ENCODE measurements at places on chromosomes 16 and 17. TPM values are rescaled to one million over a fixed set of nuclear protein-coding genes. Genes with fewer than 3 reads are reported as not detected.

GRCh38 chr17:72145962-72146361, 25.1 kb downstream of the SOX9 start:
- no peak for DNase-seq

GRCh38 chr16:407253-407652, 5.6 kb downstream of the DECR2 start:
- no peak for DNase-seq

The OR3A2 gene
- total RNA-seq = not detected

DNA sequence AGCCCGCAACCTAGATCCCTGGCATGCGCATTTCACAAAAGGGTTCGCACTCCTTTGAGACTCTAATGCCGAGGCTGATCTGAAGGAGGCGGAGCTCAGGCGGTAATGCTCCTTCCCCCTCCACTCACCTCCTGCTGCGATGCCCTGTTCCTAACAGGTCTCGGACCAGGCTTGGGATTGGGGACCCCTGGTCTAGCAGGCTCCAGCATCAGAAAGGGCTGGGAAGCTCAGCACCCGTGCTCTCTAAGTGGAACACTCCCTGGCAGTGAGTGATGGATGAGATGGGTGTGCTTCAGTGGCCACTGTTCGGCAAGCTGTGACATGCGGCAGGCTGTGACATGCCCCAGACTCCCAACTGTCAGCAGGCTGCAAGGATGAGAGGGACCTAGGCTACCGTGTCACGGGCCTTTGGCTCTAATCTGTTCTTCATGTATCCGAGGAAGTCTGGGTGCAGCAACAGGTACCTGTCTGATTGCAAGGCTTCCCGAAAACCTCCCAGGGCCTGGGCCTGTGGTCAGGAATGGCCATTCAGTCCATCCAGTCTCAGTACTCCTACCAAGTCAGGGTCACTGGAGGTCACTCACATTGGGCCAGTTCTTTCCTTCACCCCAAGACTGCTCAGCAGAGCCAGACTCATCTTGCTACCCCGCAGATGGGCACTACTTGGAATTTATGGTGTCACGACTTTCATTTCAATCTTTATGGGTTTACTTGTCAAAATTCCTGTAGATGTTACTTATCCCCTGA, 1.3 kb upstream of the ST6GALNAC2 start:
- no peak for DNase-seq

GRCh38 chr17:62876063-62876462, 67.9 kb upstream of the MARCHF10 start:
- no peak for DNase-seq

The KRTAP4-6 gene
- not detected for total RNA-seq

The FNDC8 gene
- total RNA-seq = not detected

- peak; percentile 94 for DNase-seq
Measured at GRCh38 chr17:44968225-44969143, at the start of gene C1QL1. Gene C1QL1 (minus strand): TSS chr17:44968303. CDS start chr17:44968048, 255 bp downstream.

DNA sequence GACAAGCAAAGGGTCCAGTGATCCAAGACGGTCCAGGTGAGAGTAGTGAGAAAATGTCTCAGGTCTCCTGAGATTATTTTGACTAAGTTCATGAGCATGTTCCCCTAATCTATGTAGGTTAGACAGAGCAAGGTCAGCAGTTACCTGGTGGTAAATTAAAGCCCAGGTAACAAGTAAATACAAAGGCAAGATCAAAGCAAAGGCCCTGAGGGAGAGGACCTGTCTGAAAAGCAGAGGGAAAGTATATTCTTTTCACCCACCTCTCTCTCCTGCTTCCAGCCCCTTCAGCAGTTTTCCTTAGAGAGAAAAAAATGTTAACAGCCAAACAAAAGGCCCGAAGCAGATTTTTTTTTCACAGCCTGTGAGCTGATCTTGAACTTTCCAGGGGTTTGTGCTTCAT, 302.7 kb downstream of the MAP2K6 start:
- DNase-seq = no peak

- DNase-seq = no peak
Measured at GRCh38 chr17:16909472-16910246, 62.3 kb downstream of the TNFRSF13B start.

DNA sequence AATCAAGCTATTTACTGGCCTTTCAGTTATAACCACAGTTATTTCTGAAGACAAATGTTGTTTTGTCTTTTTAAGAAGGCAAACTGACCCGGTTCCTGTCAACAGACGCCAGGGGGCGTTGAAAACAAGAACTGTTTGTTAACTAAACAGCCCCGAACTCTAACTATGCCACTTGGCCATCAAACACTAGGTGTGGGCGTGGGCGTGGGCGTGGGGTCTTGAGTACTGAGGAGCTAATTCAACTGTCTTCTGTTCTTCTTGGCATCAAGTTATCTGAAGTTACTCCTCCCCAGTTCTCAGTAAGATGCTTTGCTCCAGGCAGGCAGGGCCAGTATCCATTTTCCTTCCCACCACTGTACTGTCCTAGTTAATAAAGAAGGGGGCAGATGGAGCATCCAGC, 63.3 kb upstream of the MTMR4 start:
- no peak for DNase-seq

DNA sequence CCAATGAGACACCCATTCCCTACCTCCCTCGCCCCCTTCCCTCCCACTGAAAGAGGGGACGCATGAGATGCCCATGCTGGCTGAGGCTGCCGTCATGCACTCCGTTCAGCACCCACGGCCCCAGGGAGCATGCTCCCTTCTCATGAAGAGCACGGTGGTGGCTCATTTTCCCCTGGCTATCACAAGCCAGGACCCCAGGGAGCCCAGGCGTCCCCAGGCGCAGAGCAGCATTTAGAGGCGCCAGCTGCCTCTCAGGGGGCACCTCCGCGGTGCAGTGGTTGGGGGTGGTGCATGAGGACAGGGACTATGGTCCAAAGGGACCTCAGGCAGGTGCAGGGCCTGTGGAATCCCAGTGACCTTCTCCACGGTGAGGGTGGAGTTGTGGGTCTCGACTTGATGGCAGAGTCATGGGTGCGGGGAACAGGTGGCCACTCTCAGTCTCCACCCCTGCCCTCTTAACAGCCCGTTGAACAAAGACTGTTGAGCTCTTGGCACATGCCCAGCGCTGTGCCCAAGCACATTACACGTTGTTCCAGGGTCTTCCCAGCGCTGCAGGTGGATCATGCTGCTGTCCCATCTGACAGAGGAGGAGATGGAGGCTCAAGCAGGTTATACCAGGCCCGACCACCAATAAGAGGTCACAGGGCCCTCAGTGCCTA, 13.6 kb downstream of the KIF19 start:
- no peak for DNase-seq

DNA sequence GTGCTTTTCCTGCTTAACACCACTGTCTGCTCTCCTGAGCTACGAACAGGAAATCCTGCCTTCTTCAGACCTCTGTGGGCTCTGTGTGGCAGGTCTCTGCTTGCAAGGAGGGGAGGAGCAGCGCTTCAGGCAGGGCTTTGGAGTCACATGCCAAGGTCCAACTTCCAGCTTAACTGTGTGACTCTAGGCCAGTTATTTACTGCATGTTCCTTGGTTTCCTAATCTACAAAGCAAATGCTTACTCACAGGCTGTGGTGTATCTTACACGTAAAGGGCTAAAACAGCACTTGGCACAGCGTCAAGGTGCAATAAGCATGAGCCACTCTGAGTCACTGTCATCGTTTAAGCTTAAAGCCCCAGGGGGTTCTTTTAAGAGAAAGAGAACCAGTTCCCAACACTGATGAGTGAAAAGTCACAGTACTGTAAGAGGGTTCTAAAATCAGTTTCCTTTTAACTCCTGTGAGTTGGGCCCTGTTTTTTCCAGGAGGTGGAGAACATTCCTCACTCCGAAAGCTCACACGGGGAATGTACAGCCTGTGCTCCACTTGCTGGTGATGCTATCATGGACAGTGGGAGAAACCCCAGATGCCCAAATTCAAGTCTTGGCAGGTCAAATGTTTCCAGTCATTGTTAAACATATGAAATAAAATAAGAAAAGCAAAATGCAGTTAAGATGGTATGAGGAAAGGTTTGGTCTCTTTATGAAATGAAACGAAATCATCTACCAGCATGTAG, 54.1 kb upstream of the BCAR1 start:
- peak; percentile 97 for DNase-seq

DNA sequence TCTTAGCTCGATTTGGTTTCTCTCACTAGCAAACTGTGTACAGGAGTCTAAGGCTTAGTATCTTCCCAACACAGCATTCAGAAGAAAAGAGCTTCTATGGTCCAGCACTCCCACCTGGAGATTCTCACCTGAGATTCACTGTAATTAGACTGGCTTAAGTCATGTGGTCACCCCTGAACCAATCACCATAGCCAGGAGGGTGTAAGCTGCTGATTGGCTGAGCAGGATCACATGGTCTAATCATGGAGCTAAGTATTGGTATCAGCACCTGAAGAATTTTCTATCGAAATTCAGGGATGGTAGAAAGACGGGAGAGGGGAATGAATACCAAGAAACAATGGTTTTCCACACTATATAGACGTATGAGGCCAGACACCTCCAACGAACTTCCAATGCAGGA, 359.8 kb upstream of the ERCC4 start:
- DNase-seq = no peak

- DNase-seq = no peak
Measured at GRCh38 chr17:50362661-50363060, 10.3 kb downstream of the MRPL27 start.

DNA sequence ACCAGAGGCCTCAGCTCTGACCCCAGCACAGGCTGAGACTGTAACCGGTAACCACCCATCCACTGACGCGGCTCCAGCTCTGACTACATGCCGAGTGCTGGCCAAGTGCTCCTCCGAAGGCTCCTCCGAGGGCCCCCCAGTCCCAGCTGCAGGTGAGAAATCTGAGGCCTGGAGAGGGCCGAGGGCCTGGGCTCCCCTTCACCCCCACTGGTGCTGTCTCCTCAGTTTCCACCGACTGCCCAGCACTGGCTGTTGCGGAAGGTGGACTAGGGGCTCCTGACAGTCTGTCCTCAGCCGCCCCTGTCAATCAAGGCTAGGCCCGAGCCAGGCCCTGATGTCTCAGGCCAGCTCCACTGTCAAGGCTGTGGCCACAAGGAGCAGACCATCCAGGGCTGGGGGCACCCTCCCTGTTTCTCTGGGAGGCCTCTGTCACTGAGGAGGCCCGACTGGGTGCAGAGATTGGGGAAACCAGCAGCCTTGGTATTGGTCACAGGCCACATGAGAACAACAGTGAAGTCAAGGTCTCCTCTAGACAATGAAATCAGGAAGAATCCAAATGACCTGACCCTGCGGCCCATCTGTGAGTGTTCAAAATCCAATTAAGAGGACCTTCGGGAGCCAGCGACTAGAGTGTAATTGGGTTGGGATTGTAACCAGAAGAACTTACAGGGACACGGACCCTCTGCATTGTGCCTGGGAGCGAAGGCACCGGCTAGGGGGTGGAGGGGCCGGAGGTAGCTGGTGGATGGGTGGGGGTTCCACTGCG, 5.1 kb downstream of the TMEM235 start:
- DNase-seq = no peak

The KCNH6 gene
- total RNA-seq = not detected

DNA sequence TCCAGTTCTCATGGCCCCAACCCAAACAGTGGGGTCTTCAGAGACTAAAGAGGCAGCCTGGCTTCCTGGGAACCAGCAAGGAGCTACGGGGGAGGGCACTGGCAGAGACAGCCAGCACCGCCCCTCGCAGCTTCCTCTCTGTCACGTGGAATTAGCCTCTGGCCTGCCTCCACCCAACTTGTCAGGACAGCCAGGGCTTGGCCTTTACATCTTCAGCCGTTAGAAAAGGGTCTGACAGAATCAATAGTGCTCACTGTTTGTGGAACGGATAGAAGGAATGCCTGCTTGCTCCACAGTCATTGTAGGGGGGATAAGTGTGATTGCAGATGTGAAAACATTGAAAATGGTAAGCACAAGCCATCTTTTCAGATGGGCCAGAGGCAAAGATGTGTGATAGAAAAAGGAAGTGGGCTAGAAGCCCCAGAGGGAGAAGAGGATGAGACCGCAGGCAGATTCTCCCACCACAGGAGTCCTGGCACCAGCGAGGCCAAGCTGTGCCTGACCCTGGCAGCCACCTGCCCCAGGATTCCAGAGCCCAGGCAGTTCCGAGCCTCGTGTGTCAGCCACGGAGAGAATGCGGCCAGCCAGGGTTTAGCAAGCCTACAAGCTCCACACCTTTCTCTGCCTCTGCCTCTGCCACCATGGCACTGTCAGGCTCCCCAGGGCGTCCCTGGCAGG, 18.6 kb downstream of the GRIN2C start:
- DNase-seq = no peak

GRCh38 chr17:27339836-27340550, 46.1 kb downstream of the WSB1 start:
- no peak for DNase-seq

The CPHXL2 gene
- not detected for total RNA-seq

DNA sequence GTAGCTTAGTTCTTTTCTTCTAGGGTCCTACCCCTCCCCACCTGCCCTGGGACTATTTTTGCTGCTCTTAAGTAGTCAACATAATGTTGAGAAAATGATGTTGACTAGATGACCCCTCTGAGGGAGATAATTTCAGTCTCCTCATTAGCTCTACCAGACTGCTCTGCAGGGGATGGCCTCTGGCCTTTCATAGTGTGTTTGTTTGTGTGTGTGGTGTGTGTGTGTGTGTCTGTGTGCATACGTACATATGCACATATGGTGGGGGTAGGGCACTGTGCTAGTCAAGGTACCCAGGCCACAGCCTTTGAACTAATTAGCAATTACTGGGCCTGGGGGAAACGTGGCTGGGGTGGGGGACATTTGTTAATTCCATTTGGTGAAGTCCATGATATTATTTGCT, 254.0 kb downstream of the SHISA9 start:
- no peak for DNase-seq
